NCI-H460 (cell line): ENCODE measurements at places on chromosomes 2 and 18. TPM values are rescaled to one million over a fixed set of nuclear protein-coding genes. Genes with fewer than 3 reads are reported as not detected.

- DNase-seq = no peak
Observed at GRCh38 chr2:228118940-228119339, 62.5 kb downstream of the SPHKAP start.

- no peak for DNase-seq
Observed at GRCh38 chr2:151269798-151270568, 8.3 kb upstream of the RBM43 start.

IL1F10 gene
- not detected in 2 replicates for total RNA-seq

GRCh38 chr2:55327470-55328230 lies 58.6 kb upstream of the MTIF2 start:
- DNase-seq = no peak

- no peak for DNase-seq
Observed at GRCh38 chr2:180050246-180050645, 43.1 kb upstream of the CWC22 start.

SCYGR4 gene
- 0.10 and 0.14 TPM in 2 replicates for total RNA-seq

CD8B2 gene
- total RNA-seq = not detected in 2 replicates

GRCh38 chr2:207792244-207792785 lies 22.6 kb upstream of the FZD5 start:
- peak; percentile 46 for DNase-seq

DNA sequence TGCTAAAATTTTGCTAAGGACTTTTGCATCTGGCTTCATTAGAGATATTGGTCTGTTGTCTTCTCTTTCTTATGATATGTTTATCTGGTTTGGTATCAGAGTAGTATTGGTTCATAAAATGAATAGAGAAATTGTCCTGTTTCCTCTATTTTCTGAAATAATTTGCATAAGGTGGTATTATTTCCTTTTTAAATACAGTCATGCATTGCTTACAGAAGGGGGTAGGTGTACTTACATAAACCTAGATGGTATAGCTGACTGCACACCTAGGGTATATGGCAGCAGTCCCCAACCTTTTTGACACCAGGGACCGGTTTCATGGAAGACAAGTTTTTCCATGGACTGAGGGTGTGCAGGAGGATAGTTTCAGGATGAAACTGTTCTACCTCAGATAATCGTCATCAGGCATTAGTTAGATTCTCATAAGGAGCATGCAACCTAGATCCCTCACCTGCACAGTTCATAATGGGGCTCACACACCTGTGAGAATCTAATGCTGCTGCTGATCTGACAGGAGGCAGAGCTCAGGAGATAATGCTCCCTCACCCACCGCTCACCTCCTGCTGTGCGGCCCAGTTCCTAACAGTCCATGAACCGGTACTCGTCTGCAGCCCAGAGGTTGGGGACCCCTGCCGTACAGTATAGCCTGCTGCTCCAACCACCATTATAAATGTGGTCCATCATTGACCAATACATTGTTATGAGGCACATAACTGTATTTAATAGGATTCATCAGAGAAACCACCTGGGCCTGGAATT lies 189.2 kb downstream of the FAM210A start:
- DNase-seq = no peak

DNA sequence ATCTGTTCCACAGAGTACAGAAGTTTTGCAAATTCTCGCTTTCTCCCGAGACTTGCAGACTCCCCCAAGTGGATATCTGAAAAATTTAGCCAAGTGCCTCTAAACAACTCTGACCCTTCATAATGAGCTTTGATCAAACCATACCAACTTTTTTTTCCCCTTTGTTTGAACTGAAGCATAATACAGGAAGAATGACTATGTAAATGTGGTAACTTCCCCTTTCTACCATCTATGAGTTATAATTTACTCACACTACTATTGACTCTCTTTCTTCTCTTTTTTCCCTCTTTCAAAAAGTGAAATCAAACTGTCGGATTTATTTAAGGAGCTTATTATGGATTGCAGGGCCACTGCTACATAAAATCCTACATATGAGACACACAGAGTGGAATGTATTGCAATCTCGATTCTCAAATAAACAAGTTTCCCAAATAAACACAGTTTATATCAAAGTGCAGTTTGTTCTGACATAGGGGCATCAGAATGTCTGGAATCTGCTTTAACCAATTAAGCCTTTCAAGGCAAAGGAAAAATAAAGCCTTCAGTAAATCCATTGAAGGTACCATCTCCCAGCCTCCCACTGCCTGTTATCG lies 1.4 kb upstream of the ZNF804A start:
- peak; percentile 69 for DNase-seq

SERPINB13 gene
- not detected in 2 replicates for total RNA-seq

SEPTIN10 gene
- 164 and 183 TPM in 2 replicates for total RNA-seq

- no peak for DNase-seq
Observed at GRCh38 chr2:200810252-200810997, 1.3 kb upstream of the BZW1 start.

GRCh38 chr18:77071061-77071460 lies 61.5 kb downstream of the MBP start:
- no peak for DNase-seq

KCNE4 gene
- total RNA-seq = 201 and 213 TPM in 2 replicates

DNA sequence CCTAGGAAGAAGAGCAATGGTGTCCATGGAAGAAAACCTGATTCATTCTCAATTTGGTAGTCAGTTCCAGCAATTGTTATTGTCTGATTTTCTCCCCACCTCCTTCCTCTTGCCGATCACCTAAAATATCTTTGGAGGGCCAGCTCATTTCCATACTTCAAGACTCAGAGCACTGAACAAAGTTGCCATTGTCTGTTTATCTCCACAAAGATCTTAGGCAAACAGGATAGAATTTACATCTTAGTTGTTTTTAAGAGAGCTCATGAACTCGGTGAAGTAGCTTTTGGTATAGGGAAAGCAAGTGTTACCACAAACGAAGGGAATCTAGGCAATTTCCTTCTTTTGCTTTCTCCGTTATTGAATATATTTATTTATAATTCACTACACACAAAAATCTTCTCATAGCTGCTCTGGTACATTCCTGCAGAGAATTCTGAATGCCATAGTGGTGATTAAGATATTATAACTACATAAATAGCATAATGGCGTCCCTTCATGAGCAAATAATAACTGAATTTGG lies 41.5 kb upstream of the CHST9 start:
- no peak for DNase-seq

DNA sequence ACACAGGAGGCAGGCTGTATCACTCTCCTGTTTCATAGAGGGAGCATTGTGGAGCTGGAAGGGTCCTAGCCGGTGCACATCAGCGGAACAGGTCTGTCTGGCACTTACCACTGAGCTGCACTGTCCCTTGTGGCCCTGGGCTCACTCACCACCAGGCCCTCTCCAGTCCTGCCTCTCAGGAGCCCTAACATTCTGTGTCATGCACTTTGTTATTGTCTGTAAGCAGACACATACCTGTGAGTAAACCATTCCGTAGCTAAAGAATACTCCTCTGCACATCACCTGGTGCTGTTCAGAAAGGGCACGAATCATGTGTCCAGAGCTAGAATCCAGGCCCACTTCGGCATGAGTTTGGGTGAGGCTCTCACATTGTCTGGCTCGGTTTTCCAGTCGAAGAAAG lies 93.6 kb downstream of the CRIM1 start:
- no peak for DNase-seq

GRCh38 chr2:99032001-99032400 lies 96.0 kb upstream of the CRACDL start:
- DNase-seq = no peak

- peak; percentile 14 for DNase-seq
Observed at GRCh38 chr2:183037553-183038340, 510 bp downstream of the NCKAP1 start.

GRCh38 chr2:157875641-157876065 lies 477 bp downstream of the ACVR1 start:
- no peak for DNase-seq

DNA sequence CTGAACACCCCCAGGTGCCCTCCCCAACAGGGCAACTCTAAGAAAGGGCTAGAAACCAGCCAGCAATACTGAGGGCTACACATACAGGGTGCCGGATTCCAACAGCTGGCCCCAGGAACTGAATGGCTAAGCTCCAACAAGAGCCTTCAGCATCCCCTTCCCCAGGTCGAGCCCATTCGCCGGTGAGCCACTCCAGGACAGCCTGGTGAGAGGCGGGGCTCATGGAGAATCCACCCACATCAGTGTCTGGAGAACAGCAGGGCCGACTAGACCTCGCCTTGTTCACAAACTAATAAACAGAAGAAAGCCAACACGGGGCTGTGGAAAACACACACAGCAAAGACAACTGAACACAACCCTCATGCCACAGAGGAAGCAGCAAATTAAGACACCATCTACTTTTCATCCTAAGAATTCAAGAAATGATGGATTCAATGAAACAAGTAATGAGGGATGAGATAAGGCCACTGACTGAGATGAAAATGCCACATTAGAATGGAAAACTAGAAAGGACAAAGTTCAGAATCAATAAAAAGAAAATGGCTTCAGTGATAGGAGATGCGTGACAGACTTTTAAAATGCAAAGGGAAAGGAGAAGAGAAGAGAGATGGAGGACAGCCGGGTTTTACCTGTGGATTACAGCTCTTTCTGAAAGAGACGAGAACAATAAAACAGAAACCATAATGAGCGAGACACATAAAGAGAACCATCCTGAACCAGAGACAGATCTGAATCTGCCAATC lies 8.2 kb downstream of the PER2 start:
- no peak for DNase-seq

DNA sequence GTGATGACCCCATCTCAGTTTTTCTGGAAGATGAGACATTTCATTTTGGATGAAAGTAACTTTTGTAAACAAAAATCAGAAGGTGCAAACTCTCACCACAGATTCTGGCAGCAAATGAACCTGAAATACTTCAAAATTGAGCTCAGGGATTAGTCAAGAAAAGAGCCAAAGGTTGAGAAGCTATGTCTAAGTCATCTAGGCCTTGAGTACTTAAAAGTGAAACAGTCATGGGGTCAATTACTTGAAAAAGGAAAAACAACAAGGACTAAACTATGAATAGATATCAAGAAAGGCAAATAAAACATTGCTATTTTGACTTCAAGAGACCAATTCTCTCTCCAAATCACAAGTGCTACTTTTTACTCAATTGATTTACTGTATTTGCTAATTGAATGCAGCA lies 285.1 kb downstream of the RBM43 start:
- no peak for DNase-seq

DNA sequence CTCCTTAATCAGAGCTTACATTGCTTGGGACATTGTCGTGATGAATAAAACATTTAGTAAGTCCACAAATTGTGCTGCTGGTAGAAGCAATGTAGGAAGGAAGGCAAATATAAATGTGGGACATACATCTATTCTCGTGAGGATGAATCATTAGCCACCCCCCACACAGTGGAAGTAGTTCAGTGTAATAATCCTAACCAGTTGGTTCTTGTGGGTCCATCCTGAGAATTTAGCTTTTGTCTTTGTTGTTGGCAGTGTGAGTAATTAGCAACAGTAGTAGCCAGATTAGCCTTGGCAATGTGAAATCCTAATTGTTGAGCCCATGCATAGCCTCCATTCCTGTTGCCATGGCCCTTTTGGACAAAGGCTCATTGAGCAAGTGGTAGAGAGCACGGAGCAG lies 532.1 kb downstream of the FBXO15 start:
- no peak for DNase-seq

GRCh38 chr2:45004562-45005191 lies 4.6 kb downstream of the SIX2 start:
- no peak for DNase-seq

GRCh38 chr2:199988151-199988550 lies 32.8 kb downstream of the MAIP1 start:
- no peak for DNase-seq

DNA sequence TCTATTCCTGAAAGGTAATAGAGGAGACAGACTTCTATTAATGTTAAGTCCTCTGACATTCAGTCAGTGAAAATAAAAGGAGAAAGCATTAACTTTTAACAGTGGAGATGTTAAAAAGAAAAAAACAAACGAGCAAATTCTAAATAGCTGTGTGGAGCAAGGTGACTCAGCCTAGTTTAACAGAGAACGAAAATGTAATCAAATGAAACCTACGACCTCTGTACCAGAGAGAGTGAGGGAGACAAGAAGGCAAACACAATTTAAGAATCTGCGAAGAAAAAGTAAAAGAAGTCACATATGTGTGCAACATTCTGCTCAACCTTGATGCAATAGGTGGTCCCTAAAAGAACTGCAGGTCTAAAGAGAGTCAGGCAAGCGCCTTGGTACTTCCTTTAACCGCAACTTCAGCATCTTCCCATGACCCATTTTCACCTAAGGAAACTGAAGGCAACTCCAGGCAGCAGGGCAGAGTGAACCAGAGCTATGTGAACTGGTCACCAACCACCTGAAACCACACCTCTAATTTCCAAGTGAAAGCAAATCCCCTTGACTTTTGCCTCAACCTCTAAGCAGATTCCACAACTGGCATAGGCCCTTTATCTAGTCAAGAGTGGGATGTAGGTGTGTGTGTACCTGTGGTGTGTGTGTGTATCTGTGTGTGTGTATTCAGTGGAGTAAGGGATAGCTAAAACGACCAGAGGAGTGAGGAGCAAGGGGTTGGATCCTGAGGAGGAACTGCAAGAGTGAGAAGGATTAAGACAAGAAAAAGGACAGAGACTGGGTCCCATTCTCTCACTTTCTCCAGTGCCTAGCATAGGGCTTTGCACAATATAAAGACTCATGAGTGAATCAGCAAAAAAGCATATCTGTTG lies 43.0 kb downstream of the FIGN start:
- DNase-seq = no peak

DNA sequence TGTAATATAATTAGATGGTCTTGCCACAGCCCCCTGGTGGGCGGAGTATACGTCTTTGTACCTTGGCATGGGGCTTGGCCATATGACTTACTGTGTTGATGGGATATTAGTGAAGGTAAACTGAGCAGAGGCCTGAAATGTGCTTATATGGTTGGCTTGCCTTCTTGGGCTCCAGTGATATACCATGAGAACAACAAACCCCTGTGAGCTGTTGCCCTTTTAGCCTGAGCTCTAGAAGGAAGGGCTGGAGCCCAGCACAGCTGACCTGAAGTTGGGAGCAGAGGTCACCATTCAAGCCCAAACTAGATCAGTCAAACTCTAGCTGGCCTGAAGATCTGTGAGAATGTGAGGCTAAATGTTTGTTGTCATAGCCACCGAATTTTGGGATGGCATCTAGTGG lies 75.2 kb upstream of the CD302 start:
- DNase-seq = no peak

DNER gene
- 107 and 111 TPM in 2 replicates for total RNA-seq
